ENCODE measurements at places on chromosomes 11 and 22.

- DNase-seq, result no peak
These were observed 17.4 kb downstream of the TTLL8 start for GRCh38 chr22:50040717-50041116.

GRCh38 chr22:42683578-42684283, 34.5 kb upstream of the CYB5R3 start:
- no peak for DNase-seq

- DNase-seq, result no peak
These were observed 20.1 kb downstream of the OOSP3 start for GRCh38 chr11:59898650-59899049.

- no peak for DNase-seq
These were observed 7.0 kb upstream of the FAM118A start for GRCh38 chr22:45302751-45303150.

DNA sequence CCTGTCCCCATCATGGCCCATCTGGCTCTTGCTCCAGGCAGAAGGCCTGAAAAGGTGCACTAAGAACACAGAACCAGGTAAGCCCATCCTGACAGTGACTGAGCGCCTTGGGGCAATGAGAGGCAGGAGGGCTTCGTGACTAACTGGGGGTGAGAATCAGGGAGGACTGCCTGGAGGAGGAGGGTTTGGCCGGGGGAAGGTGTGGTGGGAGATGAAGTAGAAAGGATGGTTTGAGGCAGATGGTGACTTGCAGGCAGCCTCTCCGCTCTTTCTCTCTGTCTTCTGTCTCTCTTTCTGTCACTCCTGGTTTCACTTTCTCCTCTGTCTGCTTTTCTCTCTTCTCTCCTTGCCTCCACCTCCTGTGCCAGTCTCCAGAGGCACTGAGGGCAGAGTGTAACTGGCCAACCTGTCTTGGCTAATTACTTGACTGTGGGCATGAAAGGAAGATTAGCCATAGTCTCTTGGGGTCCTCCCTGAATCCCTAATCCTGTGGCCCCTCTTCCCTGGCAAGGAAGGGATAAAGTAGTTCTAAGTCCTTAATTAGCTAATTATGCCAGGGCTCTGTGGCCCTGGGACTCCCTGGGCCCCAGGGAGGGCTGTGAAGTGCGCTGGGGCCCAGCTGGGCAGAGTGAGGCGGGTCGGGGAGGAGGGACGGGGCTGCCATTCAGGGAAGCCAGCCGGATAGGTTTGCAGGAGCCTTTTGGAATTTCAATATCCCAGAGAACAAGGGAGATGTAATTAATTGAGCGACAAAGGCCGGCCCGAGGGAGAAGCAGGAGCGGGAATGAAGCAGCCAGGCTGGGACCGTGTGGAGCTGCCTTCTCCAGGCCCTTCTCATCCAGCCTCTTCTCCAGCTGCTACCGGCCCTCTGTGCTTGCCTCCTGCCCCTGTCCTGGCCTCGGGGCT, 61.1 kb downstream of the CACNA1I start:
- DNase-seq, result no peak

GRCh38 chr22:29394931-29395581, 6.7 kb upstream of the AP1B1 start:
- DNase-seq, result peak; percentile 75

GRCh38 chr11:350723-351255, 18.5 kb upstream of the B4GALNT4 start:
- DNase-seq, result no peak

GRCh38 chr11:24617856-24618255, 121.0 kb downstream of the LUZP2 start:
- DNase-seq, result no peak

- DNase-seq, result no peak
These were observed 16.7 kb downstream of the PAFAH1B2 start for GRCh38 chr11:117160826-117161225.

GRCh38 chr11:21933095-21933494, 259.8 kb upstream of the ANO5 start:
- DNase-seq, result no peak

DNA sequence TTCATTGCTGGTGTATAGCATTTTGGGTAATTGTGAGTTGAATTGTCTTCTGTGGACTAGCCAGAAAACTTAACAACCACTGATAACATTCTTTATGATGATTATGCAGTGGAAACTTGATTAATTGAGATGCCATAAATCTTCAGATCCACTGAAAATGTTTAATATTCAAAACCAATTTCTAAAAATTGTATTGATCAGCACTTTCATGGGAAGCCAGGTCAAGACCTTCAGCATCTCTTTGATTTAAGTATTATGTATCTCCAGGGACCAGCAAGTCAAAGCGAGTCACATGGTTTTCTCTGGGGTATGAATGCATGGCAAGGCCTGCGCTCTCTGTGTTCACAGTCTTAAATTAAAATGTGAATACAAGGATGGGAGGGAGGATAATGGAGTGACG, 596.9 kb downstream of the OPCML start:
- no peak for DNase-seq

GRCh38 chr11:19345519-19345847, 104.7 kb upstream of the E2F8 start:
- peak; percentile 48 for DNase-seq

- peak; percentile 5 for DNase-seq
These were observed 50.7 kb downstream of the IGLL1 start for GRCh38 chr22:23529166-23530103.

DNA sequence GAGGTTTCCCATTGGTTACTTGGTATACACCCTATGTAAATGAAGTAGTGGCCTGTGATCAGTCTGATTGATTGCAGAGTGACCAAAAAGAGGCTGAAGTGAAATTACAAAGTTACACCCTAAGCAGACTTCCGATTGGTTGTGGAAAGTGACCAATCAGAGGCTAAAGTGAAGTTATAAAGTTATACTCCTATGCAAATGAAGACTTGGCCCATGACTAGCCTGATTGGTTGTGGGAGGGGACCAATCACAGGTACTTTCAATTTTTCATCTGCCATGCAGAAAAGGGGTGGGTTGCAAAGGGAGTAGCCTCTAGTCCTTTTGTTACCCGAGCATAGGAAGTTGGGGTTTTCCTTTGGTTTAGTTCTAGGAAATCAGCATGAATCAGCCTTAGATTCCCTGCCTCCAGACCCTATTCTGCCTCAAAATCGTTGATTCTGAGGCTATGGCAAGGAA, 18.1 kb upstream of the CSTF3 start:
- DNase-seq, result no peak

DNA sequence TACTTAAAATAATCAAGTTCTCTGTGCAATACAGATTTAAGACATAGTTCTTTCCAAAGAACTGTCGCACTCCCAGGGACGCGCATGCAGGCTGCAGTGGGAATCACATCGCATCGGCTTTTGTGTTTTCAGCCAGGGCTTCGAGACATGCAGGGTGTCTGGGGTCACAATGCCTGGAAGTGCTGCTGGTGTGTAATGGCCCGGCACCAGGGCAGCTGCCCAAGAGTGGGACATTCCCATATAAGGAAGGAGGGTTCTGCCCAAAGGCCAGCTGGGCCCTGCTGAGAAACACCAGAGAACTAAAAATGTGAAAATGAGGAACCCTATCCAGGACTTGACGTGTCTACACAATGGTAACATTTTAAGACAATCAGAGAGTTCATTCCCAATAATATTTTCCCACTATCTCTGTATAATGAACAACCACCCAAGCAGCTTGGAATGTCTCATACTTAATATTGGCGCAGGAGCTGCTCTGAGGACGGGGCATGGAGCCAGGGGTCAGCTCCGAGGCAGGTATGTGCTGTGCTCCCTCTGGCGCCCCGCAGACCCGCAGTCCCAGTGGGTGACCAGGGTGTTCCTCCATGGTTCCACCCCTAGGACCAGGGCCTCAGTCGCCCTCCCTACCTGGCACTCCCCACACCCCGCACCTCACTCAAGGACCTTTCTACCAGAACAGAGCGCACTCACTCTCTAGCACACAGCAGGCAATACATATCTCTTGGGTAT, 11.3 kb downstream of the MCAT start:
- no peak for DNase-seq

DNA sequence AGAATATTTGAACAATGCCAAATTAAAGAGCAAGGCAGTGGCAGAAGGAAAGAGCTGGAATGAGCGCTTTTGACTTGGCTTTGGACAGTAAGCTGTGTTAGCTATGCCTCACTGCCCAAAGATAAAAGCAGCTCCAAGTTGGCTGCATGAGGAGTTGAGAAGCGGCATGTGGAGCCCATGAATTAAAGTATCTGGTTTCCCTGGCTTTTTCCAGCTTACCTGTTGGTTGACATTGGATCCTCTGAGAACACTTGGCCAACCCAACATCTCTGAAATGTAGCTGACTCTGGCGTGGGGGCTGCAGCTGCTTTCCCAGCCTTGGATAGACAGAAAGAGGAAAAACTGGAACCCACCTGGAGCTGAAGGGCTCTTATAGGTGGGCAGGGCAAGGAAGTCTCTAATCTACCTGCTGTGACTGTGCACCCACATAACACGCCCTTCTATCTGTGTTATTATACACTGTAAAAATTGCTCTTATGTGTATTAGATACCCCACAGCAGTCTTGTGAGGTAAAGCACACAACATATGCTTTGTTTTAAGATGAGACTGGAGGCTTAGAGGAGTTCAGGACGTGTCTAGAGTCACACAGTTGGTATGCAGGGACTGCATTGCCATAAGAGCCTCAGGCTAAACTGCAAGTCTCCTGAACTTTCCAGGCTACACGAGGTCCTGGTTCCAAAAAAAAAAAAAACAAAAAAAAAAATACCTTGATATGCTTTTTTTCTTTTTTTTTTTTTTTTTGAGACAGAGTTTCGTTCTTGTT, 5.8 kb downstream of the UBASH3B start:
- DNase-seq, result no peak

GRCh38 chr11:114366331-114367243, 33.7 kb downstream of the C11orf71 start:
- no peak for DNase-seq

GRCh38 chr11:17740649-17741235, 6.2 kb downstream of the KCNC1 start:
- no peak for DNase-seq

GRCh38 chr11:61042961-61043540, 59.2 kb upstream of the CD5 start:
- DNase-seq, result no peak

GRCh38 chr22:17107547-17107810, 13.7 kb downstream of the TMEM121B start:
- no peak for DNase-seq

Data from dorsolateral prefrontal cortex (tissue), 122 donors.